T-cell (primary cell): ENCODE measurements at places on chromosomes 11 and 22. TPM values are rescaled to one million over a fixed set of nuclear protein-coding genes. Genes with fewer than 3 reads are reported as not detected.

The TRIM29 gene
- not detected for total RNA-seq

GRCh38 chr11:35618497-35619115 is 346 bp downstream of the FJX1 start:
- no peak overlapping the region for H3K27ac ChIP-seq
- no peak for DNase-seq
- H3K4me1 ChIP-seq, result peaks cover 6% of the 10 kb centered on the region
- no peaks in the 10 kb centered on the region for H3K36me3 ChIP-seq

DNA sequence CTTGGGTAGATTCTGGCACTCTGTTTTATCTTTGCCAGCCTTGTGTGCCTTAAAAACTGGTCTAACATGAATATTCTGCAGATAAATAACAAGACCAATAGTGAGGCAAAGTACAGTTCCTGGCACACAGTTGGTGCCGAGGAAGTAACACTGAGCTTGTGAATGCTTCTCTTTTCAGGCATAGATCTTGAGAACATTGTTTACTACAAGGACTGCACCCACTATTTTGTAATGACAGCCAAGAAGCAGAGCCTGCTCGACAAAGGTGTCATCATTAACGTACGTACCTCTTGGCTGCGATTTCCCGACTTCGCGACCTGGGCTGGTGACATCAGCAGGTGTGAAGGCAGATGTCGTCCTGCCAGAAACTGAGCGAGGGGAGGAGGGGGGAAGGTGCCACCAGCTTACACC is 105.7 kb downstream of the MICAL2 start:
- peak overlapping the region; percentile 64 for H3K27ac ChIP-seq
- peaks cover 64% of the 10 kb centered on the region for H3K36me3 ChIP-seq
- no peak overlapping the region for H3K4me3 ChIP-seq
- no peaks in the 10 kb centered on the region for H3K4me1 ChIP-seq
- peak; percentile 64 for DNase-seq

The THRSP gene
- not detected for total RNA-seq

The MS4A7 gene
- total RNA-seq, result 0.76 TPM

DNA sequence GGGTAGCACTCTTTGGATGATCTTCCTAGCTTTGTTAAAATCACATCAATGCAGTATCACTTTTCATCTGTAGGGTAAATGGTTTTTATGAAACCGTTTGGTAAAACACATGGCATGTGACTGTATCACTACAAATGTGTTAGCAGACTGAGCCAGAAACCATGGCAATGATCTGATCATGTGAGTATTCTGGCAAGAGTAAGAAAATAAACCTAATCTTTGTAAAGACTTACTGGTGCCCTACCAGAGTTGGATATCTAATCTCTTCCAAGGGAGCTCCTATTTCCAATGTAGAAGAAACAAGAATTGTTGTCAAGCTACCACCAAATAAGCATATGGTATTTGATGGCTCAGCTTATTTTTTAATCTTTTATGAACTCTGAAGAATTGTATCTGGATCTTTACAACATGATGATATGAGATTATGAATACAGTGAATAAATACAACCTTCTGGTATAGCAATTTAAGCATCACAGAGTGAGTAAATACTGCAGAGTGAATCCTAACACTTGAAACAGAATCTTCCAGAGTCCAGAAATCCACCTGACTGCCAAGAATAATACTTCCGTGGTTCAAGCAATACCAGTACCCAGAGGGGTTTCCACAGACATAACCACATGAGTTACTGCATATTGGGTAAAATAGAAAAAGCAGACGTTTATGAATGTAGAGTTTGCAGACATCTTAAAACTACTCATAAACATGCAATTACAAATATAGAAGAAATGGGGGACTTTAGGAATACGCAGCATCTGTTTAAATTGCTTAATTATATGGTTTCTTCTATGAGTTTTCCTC is 238.8 kb downstream of the TTC28 start:
- no peaks in the 10 kb centered on the region for H3K27me3 ChIP-seq
- H3K36me3 ChIP-seq, result no peaks in the 10 kb centered on the region

The RBM4 gene
- 181 TPM for total RNA-seq

DNA sequence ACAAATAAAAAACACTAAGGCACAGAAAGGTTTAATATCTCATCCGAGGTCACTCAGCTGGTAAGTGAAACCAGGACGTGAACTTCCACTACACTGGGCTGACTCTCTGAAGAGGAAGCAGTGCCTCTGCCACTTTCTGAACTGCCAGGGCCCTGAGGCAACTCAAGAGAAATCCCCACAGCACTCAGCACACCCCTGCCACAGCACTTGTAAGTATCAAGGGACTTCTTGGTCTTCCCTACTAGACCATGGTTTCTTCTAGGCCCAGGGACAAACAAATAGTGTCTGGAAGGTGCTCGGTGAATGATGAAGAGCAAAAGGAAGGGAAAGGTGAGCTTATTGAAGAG is 49.7 kb downstream of the RPL27A start:
- no peak overlapping the region for H3K27ac ChIP-seq
- peaks cover 17% of the 10 kb centered on the region for H3K27me3 ChIP-seq
- H3K4me1 ChIP-seq, result no peaks in the 10 kb centered on the region

The APOL5 gene
- total RNA-seq, result not detected

The HIPK3 gene
- 65.0 TPM for total RNA-seq

The MYBPC3 gene
- not detected for total RNA-seq

The PRR33 gene
- not detected for total RNA-seq

GRCh38 chr11:82942376-82942775 is 40.8 kb downstream of the DDIAS start:
- H3K4me1 ChIP-seq, result no peaks in the 10 kb centered on the region
- H3K27ac ChIP-seq, result no peak overlapping the region
- no peaks in the 10 kb centered on the region for H3K27me3 ChIP-seq
- no peaks in the 10 kb centered on the region for H3K36me3 ChIP-seq
- no peak for DNase-seq
- no peak overlapping the region for H3K4me3 ChIP-seq

DNA sequence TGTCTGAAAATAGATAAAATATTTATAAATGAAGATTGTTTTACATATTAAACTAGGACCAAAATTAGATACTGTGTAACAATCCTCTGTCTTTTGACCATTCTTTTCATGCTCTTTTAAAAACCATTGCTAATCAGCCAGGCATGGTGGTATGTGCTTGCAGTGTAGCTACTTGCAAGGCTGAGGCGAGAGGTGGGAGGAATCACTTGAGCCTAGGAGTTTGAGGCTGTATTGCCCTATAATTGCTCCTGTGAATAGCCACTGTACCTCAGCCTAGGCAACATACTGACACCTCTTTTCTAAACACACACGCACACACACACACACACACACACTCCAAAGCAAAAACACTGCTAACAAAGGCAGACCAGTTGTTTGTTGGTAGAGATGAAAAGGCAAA is 259.2 kb downstream of the JRKL start:
- H3K4me3 ChIP-seq, result no peak overlapping the region
- H3K36me3 ChIP-seq, result no peaks in the 10 kb centered on the region
- H3K27me3 ChIP-seq, result no peaks in the 10 kb centered on the region
- DNase-seq, result no peak

The SYT12 gene
- 0.20 TPM for total RNA-seq

The FXYD6 gene
- total RNA-seq, result 0.38 TPM

GRCh38 chr11:116613206-116613875 is 159.4 kb downstream of the BUD13 start:
- no peaks in the 10 kb centered on the region for H3K27me3 ChIP-seq
- no peak overlapping the region for H3K4me3 ChIP-seq
- no peaks in the 10 kb centered on the region for H3K36me3 ChIP-seq
- no peaks in the 10 kb centered on the region for H3K4me1 ChIP-seq
- H3K27ac ChIP-seq, result no peak overlapping the region

- no peaks in the 10 kb centered on the region for H3K36me3 ChIP-seq
- H3K4me3 ChIP-seq, result no peak overlapping the region
- H3K27ac ChIP-seq, result no peak overlapping the region
- DNase-seq, result no peak
- H3K4me1 ChIP-seq, result no peaks in the 10 kb centered on the region
Measured at GRCh38 chr11:34640050-34640923, 19.4 kb downstream of the EHF start.

- H3K36me3 ChIP-seq, result no peaks in the 10 kb centered on the region
- H3K4me1 ChIP-seq, result no peaks in the 10 kb centered on the region
- no peak for DNase-seq
- H3K27ac ChIP-seq, result no peak overlapping the region
- H3K27me3 ChIP-seq, result peaks cover 25% of the 10 kb centered on the region
Measured at GRCh38 chr11:117839380-117839881, 14.9 kb upstream of the FXYD2 start.

DNA sequence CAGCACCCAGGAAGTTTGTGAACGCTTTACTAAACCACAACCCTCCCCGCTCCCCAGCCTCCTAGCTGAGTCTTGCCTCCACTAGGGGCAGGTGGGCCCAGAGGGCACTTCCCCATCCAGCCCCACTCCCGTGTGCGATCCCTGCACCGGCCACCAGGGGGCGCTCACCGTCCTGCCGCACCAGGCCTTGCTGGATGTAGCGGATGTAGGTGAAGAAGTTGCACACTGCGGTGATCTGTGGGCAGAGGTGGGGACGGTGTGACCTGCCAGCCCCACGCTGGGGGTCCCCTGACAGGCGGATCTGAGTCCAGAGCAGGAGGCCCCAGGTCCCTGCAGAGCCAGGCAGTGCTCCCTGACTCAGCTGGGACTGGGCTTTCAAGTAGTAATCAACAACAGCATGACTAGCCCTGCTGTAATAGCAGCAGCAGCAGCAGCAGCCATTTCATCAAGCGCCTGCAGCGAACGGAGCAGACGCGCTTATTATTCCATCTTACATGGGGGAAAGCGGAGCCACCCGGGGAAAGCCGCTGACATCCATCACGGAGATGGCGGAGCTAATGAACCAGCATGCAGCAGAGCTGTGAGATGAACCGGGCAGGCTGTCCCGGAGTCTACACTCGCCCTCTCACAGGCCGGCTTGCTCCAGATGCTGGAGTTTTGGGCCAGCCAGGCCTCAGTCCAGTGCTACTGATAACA is 7.9 kb upstream of the FADS3 start:
- no peak overlapping the region for H3K4me3 ChIP-seq
- H3K36me3 ChIP-seq, result no peaks in the 10 kb centered on the region
- DNase-seq, result peak; percentile 91
- H3K4me1 ChIP-seq, result peaks cover 12% of the 10 kb centered on the region

GRCh38 chr22:39994041-39994565 is 651 bp upstream of the FAM83F start:
- H3K4me3 ChIP-seq, result peak overlapping the region; percentile 23
- no peaks in the 10 kb centered on the region for H3K36me3 ChIP-seq

The SLC6A5 gene
- total RNA-seq, result not detected

The ELFN2 gene
- 0.70 TPM for total RNA-seq

- DNase-seq, result no peak
- no peaks in the 10 kb centered on the region for H3K36me3 ChIP-seq
- H3K27ac ChIP-seq, result no peak overlapping the region
- peaks cover 11% of the 10 kb centered on the region for H3K4me1 ChIP-seq
Measured at GRCh38 chr22:37025500-37026070, 6.0 kb downstream of the MPST start.

DNA sequence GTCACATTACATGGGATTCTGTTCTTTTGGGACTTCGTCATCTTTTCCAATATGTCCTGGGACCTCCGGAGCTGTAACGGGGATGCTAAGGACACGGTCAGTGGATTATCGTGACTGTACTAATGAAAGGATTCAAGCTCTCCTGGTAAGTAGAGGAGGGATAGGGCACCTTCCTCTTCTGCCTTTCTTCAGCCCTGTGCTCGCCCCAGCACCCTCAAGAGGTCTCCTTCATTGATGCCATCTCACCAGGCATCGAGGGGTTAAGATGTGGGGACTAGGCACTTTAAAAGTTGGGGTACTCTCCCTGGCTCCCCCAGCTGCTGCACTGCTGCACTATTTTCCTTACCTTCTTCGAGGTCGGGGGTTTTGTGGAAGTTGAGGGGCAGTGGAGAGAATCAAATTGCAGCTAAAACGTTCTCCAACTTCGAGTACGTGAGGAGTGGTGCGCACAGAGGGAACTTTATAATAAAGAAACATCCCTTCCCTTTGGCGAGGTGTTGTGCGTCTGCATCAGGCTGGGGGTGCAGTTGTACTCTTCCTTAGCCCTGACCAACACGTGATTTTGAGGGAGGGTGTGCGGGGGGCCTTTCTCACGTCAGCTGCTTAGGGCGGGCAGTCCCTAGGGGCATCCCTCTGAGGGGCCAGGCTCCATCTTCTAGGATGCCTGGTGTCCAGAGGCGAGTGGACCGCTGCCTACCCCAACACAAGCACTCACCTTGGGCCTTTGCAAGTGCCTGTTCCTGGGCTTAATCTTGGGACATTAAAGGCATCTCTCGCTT is 96.1 kb downstream of the GRAMD1B start:
- no peak overlapping the region for H3K27ac ChIP-seq
- no peak overlapping the region for H3K4me3 ChIP-seq
- DNase-seq, result no peak
- H3K4me1 ChIP-seq, result no peaks in the 10 kb centered on the region
- peaks cover 3% of the 10 kb centered on the region for H3K36me3 ChIP-seq
- H3K27me3 ChIP-seq, result no peaks in the 10 kb centered on the region

The GPR83 gene
- total RNA-seq, result 0.16 TPM

- H3K4me1 ChIP-seq, result no peaks in the 10 kb centered on the region
- no peaks in the 10 kb centered on the region for H3K27me3 ChIP-seq
- H3K27ac ChIP-seq, result no peak overlapping the region
Measured at GRCh38 chr11:16286095-16286494, 70.3 kb downstream of the SOX6 start.

- H3K36me3 ChIP-seq, result no peaks in the 10 kb centered on the region
- H3K4me3 ChIP-seq, result no peak within 1 kb of the TSS
- H3K27ac ChIP-seq, result peak within 1 kb of the TSS; percentile 58
- no peak for DNase-seq
- H3K4me1 ChIP-seq, result peaks cover 57% of the 10 kb centered on the region
Measured at GRCh38 chr11:117824571-117825537, at the start of gene FXYD2. TSS of gene FXYD2 (minus strand) at chr11:117824744. CDS start at chr11:117824678, 66 bp downstream.

The TRIM49 gene
- total RNA-seq, result not detected

- no peak for DNase-seq
- H3K27ac ChIP-seq, result no peak overlapping the region
- H3K36me3 ChIP-seq, result no peaks in the 10 kb centered on the region
- H3K27me3 ChIP-seq, result no peaks in the 10 kb centered on the region
Measured at GRCh38 chr11:65444314-65445051, 21.9 kb downstream of the NEAT1 start.

- no peak for DNase-seq
- H3K4me1 ChIP-seq, result no peaks in the 10 kb centered on the region
- H3K4me3 ChIP-seq, result no peak overlapping the region
- no peaks in the 10 kb centered on the region for H3K36me3 ChIP-seq
- H3K27ac ChIP-seq, result no peak overlapping the region
Measured at GRCh38 chr11:117417342-117417741, 89.7 kb downstream of the CEP164 start.

- DNase-seq, result peak; percentile 47
- no peaks in the 10 kb centered on the region for H3K27me3 ChIP-seq
- H3K36me3 ChIP-seq, result no peaks in the 10 kb centered on the region
- no peak overlapping the region for H3K4me3 ChIP-seq
- peaks cover 19% of the 10 kb centered on the region for H3K4me1 ChIP-seq
Measured at GRCh38 chr22:37186228-37186996, 1.6 kb downstream of the C1QTNF6 start.

- H3K36me3 ChIP-seq, result no peaks in the 10 kb centered on the region
- H3K4me3 ChIP-seq, result no peak overlapping the region
- no peak overlapping the region for H3K27ac ChIP-seq
- no peaks in the 10 kb centered on the region for H3K4me1 ChIP-seq
- no peak for DNase-seq
Measured at GRCh38 chr11:57214098-57214417, 23.0 kb downstream of the APLNR start.

GRCh38 chr22:38313384-38313955 is 3.8 kb downstream of the CSNK1E start:
- H3K4me3 ChIP-seq, result no peak overlapping the region
- H3K4me1 ChIP-seq, result peaks cover 2% of the 10 kb centered on the region
- H3K27me3 ChIP-seq, result no peaks in the 10 kb centered on the region
- H3K36me3 ChIP-seq, result peaks cover 28% of the 10 kb centered on the region

- peaks cover 19% of the 10 kb centered on the region for H3K27me3 ChIP-seq
- no peak overlapping the region for H3K27ac ChIP-seq
- no peaks in the 10 kb centered on the region for H3K4me1 ChIP-seq
Measured at GRCh38 chr11:68295271-68295670, 17.1 kb upstream of the LRP5 start.
